ENCODE measurements at places on chromosomes 12 and 14. TPM values are rescaled to one million over a fixed set of nuclear protein-coding genes. Genes with fewer than 3 reads are reported as not detected.

Gene PTCSC3
- polyA plus RNA-seq: not detected

Gene COQ5
- polyA plus RNA-seq: 17.8 TPM

Gene DHRS1
- 14.8 TPM for polyA plus RNA-seq

Gene TSPAN19
- not detected for polyA plus RNA-seq

Gene NYNRIN
- 7.6 TPM for polyA plus RNA-seq

Gene KRT80
- polyA plus RNA-seq: 0.22 TPM

Data from adipose tissue (tissue), 3 donors.